ENCODE measurements at places on chromosomes 5 and 9.

DNA sequence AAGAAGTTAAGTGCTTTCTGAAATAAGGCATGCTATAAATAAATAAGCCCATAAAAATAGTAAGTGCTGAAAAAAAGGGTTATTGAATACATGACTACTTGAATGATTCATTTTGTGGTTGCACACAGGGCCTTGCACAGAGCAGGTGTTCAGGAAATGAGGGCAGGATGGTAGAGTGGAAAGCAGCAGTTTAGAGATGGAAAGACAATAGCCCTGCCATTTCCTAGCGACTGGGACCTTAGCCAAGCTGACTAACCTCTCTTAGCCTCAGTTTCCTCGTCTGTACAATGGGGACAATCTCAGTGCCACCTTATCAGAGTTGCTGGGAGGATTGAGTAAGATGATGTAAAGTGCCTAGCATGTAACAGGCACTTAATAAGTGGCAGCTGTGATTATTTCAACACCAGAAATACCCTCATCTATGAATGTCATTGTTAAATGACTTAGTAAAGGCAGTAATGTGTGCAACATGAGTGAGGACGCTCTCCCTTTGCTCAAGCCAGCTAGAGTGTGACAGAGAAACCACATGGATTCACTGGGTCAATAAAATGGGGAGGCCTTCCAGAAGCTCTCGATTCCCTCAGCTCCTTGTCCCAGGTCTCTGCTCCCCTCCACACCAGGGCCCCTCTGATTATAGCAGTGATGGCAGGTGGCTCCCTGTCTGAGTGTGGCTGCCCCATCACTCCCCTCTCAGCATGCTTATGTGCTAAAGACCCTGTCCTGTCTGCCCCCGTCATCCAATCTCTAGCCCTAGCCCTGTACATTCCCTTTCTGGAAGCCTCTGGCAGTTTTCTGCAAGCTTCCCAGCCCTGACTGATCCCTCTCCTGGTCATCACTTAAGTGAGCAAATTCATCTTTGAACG, 16.0 kb upstream of the PHF19 start:
- peak overlapping the region; percentile 86 for H3K27ac ChIP-seq
- peak; percentile 38 for DNase-seq
- H3K36me3 ChIP-seq = peaks cover 10% of the 10 kb centered on the region

- peaks cover 15% of the 10 kb centered on the region for H3K4me1 ChIP-seq
- DNase-seq = peak; percentile 33
- peak overlapping the region; percentile 62 for H3K27ac ChIP-seq
- H3K36me3 ChIP-seq = peaks cover 3% of the 10 kb centered on the region
- H3K27me3 ChIP-seq = peaks cover 34% of the 10 kb centered on the region
- H3K4me3 ChIP-seq = peak overlapping the region; percentile 77
These were observed 1.7 kb downstream of the TRIO start for GRCh38 chr5:14144586-14145434.

DNA sequence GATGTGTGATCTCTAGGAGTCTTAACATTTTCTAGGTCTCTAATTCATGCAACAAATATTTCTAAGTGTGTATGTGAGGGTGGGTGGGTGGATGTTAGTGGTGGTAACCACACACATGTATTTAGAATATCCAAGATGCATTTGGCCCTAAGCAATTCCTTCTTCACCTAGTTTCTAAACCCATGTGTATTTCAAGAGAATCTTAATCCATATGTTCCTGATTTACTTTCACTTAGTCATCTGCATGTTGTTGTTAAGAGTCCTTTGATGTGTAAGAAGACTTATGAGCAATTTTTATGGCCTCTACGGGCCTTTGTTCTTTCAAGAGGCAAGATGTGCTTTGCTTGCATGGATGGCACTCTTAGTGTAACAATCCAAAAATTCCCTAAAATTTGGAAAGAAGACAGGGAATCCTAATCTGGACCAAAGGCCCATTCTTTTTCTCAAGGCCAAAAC, 282.6 kb downstream of the SPATA31D1 start:
- no peaks in the 10 kb centered on the region for H3K4me1 ChIP-seq
- no peaks in the 10 kb centered on the region for H3K27me3 ChIP-seq
- DNase-seq = no peak
- H3K36me3 ChIP-seq = no peaks in the 10 kb centered on the region
- no peak overlapping the region for H3K4me3 ChIP-seq

DNA sequence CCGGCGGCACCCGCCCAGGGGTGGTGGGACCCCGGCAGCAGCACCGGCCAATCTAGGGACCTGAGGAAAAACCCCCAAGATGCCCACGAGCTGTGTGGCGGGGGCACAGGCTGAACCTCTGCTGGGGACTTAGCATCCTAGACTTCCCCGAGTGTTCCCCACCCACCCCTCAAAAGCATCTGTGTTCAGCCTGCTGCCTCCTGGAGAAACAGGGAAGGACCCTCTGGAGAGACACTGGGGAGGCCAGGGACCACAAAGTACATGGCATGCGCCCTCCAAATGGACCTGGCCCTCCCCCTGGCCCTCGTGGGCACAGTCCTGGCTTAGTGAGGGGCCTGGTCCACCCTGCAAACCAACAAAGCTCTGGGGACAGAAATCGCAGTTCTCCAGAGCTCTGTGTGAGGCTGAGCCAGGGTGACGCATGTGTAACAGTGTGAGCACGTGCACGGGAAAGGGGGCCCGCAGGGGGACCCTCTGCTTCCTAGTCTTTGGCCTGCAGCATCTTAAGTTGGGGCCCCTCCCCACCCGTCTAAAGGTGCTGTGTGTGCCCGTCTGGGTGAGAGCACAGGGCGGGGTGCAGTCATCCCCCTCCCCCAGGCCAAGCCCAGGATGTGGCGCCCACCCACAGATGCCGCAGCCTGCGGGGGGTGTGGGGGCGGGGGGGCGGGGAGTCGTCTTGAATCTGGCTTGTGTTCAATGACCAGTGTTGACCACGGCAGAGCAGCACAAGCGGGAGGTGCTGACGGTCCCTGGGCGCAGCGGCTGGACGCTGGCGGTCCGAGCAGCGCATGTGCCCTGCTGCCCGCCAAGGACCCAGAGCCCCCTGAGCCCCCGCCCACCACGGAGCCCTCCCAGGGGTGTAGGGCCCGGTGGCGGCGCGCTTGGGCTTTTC, 672 bp upstream of the KCNT1 start:
- H3K4me1 ChIP-seq = no peaks in the 10 kb centered on the region
- no peak for DNase-seq
- no peak overlapping the region for H3K27ac ChIP-seq
- no peaks in the 10 kb centered on the region for H3K36me3 ChIP-seq
- H3K27me3 ChIP-seq = peaks cover 19% of the 10 kb centered on the region

DNA sequence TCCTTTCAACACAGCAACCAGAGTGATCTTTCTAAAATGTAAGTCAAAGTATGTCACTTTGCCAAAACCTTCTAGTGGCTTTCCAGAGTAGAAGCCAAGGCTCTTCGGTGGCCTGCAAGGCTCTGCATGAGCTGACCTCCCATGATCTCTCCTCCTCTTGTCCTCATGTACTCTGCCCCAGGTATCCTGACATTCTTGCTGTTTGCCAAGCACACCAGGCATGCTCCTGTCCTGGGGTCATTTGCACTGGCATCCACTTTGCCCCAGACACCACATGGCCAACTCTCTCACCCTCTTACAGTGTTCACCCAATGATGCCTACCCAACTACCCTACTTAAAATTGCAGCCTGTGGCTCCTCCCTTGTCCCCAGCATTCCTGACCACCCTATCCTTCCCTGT, 86.3 kb downstream of the ZNF618 start:
- DNase-seq = no peak
- H3K4me1 ChIP-seq = no peaks in the 10 kb centered on the region
- H3K27me3 ChIP-seq = peaks cover 12% of the 10 kb centered on the region
- no peak overlapping the region for H3K4me3 ChIP-seq

DNA sequence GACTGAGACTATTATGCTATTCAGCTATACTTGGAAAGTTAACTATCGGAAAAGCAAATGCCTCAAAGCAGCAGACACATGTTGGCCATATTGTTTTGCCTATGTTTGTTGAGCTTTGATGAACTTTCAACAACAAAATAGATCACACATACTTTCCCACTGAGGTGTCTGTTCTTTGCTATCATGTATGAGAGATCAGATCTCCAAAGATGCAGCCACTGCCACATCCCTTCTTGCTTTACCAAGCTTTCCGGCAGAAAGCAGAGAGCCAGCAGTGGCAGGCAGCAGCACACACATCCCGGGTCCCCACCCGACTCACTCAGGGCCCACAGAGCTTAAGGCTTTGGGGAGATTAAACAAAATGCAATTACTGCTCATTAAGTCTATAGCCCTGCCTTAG, 18.8 kb downstream of the ZBTB5 start:
- H3K27ac ChIP-seq = peak overlapping the region; percentile 22
- H3K36me3 ChIP-seq = peaks cover 20% of the 10 kb centered on the region

GRCh38 chr9:72579880-72580550, 58.6 kb downstream of the TMC1 start:
- H3K4me1 ChIP-seq = no peaks in the 10 kb centered on the region
- H3K27ac ChIP-seq = no peak overlapping the region
- no peaks in the 10 kb centered on the region for H3K36me3 ChIP-seq
- no peak for DNase-seq
